ENCODE measurements at places on chromosomes 16 and 17.

DNA sequence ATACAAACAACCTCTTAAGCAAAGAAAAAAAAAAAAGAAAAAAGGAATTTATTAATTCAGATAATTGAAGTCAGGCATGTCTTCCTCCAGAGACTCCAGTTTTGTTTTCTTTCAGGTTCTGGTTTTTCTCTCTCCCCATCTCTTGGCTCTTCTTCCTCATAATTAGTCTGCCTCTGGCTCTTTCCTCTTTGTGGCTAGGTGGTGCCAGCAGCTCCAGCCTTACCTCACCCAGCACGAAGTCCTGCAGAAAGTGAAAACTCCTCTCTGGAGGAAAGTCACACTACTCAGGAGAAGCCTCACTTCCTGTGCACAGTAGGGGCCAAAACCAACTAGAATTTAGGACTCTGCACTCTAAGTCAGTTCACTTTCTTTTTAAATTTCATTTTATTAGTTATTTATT is 10.3 kb upstream of the NFAT5 start:
- no peak for DNase-seq

- no peak for DNase-seq
Measured at GRCh38 chr17:4807605-4808377, 839 bp downstream of the PLD2 start.

DNA sequence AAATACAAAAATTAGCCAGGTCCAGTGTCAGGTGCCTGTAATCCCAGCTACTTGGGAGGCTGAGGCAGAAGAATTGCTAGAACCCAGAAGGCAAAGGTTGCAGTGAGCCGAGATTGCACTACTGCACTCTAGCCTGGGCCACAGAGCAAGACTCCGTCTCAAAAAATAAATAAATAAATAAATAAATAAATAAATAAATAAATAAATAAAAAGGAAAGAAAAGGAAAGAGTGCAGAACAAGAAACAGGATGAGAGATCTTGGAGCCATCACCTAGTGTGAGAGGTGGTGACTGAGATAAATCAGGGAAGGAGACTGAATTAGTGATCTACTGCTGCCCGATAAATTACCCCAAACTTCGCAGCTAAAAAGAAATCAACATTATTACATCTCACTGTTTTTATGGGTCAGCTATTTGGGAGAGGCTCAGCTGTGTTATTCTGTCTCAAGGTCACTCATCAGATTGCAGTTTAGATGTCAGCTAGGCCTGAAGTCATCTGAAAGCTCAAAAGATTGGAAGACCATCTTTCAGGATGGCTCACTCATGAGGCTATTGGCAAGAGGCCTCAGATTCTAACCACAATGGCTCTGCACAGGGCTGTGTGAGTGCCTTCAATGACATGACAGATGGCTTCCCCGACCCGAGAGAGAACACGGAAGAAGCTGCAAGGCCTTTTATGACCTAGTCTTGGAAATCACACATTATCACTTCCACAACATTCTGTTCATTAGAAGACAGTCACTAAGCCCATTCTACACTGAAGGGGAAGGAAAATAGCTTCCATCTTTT is 66.4 kb downstream of the CMC2 start:
- no peak for DNase-seq

DNA sequence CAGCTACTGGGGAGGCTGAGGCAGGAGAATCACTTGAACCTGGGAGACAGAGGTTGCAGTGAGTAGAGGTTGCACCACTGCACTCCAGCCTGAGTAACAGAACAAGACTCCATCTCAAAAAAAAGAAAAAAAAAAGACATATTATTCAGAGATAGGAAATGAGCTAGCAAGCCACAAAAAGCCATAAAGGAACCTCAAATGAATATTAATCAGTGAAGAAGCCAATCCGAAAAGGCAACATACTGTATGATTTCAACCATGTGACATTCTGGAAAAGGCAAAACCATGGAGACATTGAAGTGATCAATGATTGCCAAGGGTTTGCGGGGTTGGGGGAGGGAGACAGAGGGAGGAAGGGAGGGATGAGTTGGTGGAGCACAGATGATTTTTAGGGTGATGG is 8.4 kb upstream of the EXOC7 start:
- DNase-seq, result no peak

DNA sequence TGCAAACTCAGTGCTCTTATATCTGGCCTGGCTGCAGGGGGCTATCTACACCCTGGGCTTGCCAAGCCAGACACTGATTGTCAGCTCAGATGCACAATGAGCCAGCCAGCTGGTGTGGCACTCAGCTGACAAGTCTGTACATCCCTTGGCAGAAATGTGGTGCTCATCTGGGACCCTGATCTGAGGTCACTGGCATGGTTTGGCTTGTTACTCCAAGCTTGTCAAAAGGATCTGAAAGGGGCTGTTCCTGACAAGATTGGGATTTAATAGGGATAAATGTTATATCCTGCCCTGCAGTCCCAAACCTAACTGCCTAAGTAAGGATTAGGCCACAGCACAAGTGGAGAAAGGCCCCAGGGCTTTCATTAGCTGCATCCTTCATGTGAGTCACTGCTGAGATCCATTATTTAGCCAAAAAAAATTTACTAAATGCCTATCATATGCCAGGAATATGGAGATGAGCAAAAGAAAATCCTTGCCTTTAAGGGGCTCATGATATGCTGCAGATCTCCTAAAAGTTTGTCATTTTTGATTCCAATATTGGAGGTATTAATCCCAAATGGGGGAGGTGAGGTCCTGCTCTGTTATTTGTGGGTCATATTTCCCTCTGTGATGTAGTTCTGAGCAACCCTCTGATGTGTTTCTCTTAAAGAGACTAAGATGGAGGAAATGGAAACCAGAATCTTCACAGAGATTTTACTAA is 6.3 kb downstream of the SLC6A2 start:
- no peak for DNase-seq

GRCh38 chr16:51049678-51050376 is 101.2 kb downstream of the SALL1 start:
- no peak for DNase-seq

DNA sequence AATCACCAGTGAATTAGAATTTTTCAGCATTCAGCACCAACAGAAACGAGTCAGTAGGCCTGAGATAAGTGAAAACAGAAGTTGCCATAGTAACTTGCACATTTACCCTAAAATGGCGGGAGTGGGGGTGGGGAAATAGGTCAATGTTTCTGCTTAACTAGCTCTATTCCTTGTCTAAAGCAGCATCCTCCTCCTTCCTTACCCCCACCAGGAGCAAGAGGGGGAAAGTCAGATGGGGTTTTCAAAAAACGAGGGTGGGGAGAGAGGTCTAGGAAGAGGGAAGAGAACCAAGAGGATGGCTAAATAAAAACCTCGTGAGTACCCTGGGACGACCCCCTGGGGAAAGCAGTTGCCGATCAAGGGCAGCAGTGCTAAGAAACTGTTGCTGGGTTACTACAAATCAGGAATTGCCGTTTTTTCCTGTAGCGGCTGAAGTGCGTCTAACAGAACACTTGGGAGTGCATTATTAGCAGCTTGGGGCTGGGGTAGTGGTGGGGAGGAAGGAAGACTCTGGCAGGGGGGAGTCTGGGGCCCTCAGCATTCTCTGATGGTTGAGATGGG is 34.4 kb upstream of the MNT start:
- DNase-seq, result no peak

- no peak for DNase-seq
Measured at GRCh38 chr16:30144917-30145316, 21.9 kb upstream of the MAPK3 start.

- DNase-seq, result no peak
Measured at GRCh38 chr16:51797669-51798259, 646.7 kb upstream of the SALL1 start.

DNA sequence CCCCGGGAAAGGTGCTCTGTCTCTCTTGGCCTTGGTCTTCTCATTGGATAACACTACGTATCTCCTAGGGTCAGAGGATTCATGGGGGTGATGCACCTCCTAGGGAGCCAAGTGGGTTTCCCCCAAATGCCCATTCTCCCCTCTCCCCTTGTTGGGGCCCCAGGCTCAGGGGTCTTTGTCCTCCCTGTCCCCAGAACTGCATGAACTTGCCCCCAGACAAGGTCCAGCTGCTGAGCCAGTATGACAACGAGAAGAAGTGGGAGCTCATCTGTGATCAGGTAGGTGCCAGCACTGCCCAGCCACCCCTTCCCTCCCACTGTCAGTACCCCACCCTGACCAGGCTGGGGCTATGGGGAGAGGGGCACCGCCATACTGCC is 8.7 kb downstream of the FMNL1 start:
- no peak for DNase-seq

DNA sequence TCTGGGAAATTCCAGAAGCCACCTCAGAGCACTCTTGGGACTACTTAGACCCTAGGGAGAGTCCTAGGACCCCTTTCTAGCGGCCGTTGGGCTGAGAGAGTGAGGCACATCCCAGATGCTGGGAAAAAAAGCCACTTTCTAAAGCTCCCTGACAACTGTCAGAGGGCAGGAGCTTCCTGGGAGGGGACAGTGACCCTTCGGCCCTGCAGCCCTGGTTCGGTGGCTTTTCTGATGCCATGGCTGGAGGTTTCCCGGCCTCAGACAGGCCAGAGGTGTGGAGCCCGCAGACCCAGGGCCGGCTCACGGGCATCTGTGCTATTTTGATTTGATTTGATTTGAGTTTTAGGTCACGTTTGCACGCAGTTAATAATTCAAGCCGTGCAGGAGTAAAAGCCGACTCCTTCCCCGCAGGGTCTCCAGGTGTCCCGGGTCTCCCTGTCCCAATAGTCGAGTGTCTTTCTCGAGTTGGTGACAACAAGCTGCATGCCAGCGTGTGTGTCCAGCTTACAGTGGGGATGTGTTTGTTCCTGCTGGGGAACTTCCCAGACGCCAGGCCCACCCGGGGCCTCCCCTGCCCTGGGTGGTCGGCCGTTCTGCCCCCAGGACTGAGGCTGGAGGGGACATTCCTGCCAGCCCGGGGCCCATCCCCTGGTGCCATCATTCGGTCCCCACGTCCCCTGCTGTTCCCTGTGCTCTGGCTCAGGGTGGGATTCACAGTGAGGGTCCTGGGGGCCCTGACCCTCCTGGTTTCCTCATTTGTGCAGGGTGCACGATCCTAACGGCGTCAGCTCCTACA is 1.0 kb upstream of the CBFA2T3 start:
- no peak for DNase-seq

DNA sequence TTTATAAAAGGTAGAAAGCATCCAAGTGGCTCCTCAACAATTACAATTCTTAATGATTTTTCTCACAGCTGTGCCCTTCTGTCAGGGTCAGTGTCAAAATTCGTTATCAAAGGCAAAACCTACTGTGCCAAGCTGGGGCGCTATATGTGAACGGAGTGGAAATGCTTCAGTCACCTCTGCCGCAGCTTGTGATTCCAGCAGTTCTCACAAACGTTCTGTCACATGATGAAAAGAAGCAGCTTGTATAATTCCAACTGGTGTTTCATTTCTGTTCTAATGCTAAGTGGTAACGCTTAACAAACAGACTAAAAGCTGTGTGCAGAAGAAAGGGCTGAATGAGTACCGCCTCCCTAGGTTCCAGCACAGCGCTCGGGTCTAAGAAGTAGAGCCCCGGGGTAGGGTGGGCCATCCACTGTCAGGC is 14.2 kb downstream of the PLD6 start:
- DNase-seq, result no peak

- DNase-seq, result no peak
Measured at GRCh38 chr16:87674419-87674818, 72.1 kb downstream of the JPH3 start.

- DNase-seq, result no peak
Measured at GRCh38 chr16:67822511-67822910, 15.8 kb downstream of the TSNAXIP1 start.

GRCh38 chr16:47260503-47260902 is 116.8 kb upstream of the NETO2 start:
- no peak for DNase-seq

DNA sequence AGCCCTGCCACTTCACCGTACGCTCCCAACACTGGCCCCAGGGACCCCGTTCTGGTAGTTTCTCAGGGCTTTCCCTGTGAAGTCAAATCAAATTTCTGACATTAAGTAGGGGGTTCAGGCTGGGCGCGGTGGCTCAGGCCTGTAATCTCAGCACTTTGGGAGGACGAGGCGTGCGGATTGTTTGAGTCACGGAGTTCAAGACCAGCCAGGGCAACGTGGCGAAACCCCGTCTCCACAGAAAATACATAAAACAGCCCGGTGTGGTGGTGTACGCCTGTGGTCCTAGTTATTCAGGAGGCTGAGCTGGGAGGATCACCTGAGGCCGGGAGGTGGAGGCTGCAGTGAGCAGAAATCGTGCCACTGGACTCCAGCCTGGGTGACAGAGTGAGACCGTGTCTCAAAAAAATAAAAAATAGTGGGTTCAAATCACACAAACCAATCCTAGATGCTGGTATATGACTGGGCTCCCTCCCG is 632 bp downstream of the CYBC1 start:
- DNase-seq, result peak; percentile 9

DNA sequence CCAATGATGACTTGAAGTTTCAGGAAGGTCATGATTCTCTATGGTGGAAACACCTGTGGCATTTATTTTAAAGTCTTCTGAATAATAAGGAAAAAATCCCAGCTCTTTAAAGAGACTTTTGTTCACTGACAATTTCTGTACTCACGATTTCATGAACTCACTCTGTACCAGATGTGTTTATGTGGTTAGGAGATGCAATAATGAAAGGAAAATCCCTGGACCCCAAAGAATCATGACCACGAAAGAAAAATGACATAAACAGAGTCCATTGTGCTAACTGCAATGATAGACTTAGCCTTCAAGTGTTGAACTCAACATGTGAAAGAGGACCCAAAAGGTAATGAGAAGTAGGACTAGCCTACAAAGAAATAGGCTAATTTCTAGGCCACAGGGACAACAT is 947.5 kb downstream of the CDH11 start:
- DNase-seq, result no peak

DNA sequence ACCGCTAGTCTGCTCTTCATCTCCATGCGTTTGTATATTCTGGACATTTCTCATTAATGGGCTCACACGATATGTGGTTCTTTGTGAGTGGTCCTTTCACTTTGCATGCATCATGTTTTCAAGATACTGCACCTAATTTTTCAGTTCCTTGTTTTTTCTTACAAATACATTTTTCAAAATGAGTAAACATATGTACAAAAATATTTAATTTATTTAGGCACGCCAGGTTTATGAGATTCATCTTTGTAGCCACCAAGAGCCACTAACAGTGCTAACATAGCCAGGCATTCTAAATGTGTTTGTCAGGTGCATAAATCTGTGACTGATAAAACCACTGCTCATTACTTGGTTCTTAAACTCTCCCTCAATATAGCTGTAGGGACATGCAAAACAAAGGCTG is 375.3 kb downstream of the WWOX start:
- DNase-seq, result no peak

- no peak for DNase-seq
Measured at GRCh38 chr16:65704866-65705265, 583.0 kb upstream of the CDH11 start.

- DNase-seq, result no peak
Measured at GRCh38 chr17:18185391-18185790, 1.8 kb downstream of the ALKBH5 start.

- DNase-seq, result no peak
Measured at GRCh38 chr16:83019963-83020362, 393.2 kb downstream of the CDH13 start.

DNA sequence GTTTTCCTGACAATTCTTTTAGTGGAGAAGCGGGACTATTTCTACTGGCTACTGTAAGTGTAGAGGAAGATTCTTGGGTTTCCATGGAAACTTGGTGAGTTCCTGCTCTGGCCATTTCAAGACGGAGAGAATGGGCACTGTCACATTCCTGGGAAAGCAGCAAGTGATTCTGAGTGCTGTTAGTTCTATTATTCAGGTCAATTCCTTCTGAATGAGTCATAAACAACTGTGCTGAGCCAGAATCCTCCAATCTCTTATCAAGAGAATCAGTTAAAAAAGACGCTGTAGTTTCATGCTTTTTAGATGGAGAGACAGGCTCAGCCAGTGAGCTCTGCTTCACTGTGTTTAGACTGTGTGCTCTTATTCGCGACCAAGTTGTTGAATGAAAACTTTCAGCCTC is 19.6 kb downstream of the AKAP10 start:
- no peak for DNase-seq

Data from T-cell (primary cell).